COR-L47 (cell line): ENCODE measurements at places on chromosomes 2 and 18.

DNA sequence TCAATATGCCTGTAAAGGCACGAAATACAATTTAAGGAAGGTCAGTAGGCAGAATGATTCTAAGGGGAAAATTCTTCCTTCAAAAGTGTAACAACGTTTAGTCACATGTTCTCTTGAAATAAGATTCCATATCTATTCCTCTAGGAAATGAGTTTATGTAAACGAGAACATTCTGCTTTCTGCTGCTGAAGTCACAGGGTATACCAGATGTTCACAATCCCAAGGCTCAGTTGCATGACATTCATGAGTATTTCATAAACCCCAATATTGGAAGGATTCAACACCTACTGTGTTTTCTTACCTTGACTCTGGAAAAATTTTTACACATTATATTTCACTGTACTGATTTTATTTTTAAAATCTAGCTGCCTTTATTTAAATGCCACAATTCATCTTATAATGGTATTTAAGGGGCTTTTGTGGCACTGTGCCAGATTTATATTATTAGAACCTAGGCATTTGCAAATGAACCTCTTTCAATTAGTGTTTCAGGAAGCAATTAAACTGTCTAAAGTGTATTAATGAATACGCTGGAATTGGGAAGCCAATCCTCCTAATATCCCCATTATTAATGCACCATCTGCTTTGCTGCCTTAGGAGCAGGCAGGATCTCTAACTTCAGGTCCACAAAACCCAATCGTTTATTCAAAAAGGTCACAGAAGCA, 542.6 kb upstream of the KLHL29 start:
- DNase-seq = no peak

- DNase-seq = no peak
Observed at GRCh38 chr18:12159446-12159845, 65.8 kb downstream of the ANKRD62 start.

- DNase-seq = no peak
Observed at GRCh38 chr2:8418721-8419120, 263.1 kb upstream of the ID2 start.

GRCh38 chr2:47313728-47314127, 89.2 kb upstream of the MSH2 start:
- DNase-seq = no peak

GRCh38 chr2:231701456-231702373, 6.6 kb upstream of the PTMA start:
- DNase-seq = peak; percentile 18

DNA sequence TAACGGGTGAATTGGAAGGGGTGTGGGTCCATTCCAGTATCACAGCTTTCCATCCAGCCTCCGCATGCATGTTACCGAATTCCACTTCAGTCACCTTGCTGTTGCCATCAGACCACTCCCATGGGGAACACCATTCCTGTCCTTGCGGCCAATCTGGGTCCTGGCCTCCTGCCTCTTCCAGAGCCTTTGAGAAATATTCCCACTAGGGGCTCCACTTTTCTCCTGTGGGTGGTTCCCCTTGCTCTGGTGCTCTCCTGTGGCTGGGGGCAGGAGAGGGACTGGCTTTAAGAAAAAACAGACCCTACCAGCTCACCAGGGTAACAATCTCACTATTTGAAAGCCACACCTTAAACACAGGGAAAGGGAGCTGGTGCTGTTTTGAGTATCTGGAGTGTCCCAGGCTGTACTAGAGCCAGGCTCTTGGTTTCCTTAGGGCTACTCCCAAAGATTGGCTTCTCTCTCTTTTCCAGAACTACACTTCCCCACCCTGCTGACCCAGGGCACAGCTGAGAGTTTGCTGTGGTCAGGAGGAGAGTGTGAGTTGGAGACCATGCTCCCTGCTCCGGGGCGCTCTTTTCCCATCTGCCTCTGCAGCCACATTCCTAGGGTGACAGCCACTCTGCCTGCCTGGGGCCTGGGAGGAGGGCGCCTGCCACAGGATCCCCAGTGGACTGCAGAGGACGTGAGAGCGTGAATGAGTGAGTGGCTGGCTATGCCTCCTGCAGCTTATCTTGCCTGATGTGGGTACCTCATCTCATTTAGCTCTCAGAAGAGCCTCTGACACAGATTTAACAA, 460.8 kb upstream of the HS6ST1 start:
- DNase-seq = no peak

- no peak for DNase-seq
Observed at GRCh38 chr2:85843543-85843942, 45.2 kb downstream of the ST3GAL5 start.

- DNase-seq = no peak
Observed at GRCh38 chr2:193112986-193113385, 918.3 kb upstream of the TMEFF2 start.

GRCh38 chr2:233165895-233166661, 85.4 kb upstream of the ATG16L1 start:
- DNase-seq = no peak

DNA sequence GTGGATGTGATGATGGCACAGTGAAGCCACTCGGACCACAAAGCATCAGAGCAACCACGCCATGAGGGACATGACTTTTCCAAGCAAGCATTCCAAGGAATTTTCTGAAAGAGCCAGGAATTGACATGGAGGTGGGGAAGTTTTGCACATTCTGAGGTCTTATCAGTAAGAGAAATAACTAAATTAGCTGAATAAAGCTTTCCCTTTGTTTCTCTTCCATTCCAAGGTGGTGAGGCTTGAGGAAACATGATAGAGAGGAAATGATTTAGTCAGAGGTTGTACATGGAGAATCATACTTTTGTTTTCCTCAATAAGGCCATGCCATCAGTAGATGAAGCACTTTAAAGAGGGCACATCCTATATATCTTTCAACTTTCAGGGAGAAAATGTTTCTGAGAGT, 115.7 kb upstream of the MMADHC start:
- no peak for DNase-seq

- DNase-seq = no peak
Observed at GRCh38 chr2:64625299-64626145, 28.2 kb downstream of the SERTAD2 start.

DNA sequence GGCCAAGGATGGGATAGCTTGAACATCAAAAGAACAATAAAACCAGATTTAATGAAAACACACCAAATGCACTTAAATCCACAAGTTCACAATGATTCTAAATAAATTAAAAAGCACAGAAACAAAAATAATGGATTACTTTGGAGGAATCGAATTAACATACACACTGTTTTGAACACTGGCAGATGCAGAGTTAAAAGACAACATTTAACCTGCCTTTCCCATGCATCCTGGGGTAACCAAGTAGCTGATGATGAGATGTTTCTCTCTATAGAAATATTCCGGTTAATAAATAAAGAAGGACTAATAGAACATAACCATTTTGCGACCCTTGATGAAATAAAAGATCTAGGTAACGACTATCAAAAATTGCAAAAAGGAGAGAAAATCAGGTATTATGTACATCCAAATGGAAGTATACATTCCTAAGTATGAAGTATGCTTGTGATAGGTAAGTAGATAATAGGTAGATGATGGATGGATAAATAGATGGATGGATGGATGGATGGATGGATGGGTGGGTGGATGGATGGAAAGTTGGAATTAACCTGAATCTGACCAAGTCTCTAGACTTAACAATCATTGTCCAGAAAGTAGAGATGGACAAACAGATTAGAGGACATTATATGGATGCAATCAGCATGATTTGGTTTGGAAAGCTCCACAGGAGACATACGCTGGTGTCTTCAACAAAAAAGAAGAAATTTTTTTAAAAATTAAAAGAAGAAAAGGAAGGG, 57.4 kb upstream of the MYCN start:
- no peak for DNase-seq

GRCh38 chr18:54828281-54828881, at the start of gene RAB27B:
Gene RAB27B, plus strand, starts transcription at chr18:54828477. Its CDS starts 49,109 bp downstream, at chr18:54877586.
- peak; percentile 80 for DNase-seq

DNA sequence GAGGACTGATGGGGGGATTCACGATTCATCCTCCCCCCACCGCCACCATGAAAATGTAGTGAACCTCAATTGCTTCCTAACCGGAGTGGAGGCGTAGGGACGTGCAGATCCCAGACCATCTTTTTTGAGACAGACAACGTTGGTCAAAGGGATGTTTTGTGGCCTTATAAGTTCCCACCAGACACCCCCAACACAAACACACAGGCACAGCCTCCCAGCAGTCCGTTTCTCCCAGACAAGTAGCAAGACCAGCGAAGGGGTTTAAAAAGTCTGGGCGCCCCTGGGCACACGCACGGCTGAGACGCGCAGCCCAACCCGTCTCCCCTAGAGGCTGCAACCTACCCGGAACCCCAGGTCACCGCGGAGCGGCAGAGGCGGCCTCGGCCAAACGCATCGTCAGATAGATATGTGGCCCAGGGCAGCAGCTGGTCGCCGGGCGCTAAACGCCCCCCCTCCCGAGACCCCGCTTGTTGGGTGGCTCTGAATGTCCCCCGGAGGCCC, 1.3 kb downstream of the GBX2 start:
- DNase-seq = no peak

DNA sequence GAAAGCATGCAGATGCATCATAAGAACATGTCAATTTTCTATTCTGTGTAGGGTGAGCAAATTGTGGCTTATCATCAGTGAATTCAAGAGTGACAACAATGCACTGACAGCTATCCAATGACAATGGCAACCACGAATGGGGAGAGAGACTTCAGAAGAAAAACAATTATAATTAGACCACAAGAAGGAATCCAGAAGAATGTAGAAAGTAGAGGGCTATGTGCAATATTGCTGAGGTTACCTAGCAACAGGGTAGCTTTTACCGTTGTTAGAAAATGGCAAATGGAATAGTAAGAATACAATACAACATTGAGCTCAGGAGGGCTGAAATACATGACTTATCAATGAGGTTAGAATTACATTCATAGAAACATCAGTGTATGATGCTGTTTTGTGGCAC, 71.1 kb upstream of the SESTD1 start:
- no peak for DNase-seq

DNA sequence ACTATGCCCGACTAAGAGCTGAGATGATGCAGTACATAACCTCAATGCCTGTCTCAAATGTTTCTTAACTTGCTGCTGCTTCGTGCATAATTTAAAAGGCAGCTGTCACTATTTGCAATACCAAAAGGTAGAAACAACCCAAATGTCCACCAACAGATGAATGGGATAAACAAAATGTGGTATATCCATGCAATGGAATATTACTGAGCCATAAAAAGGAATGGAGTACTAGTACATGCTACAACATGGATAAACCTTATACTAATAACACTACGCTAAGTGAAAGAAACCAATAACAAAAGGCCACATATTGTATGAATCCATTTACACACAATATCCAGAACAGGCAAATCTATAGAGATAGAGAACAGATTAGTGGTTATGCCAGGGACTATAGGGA, 13.0 kb upstream of the DGKD start:
- no peak for DNase-seq

- DNase-seq = no peak
Observed at GRCh38 chr2:229952256-229952835, 30.0 kb downstream of the FBXO36 start.
